SJCRH30 (cell line): ENCODE measurements at places on chromosomes 5 and 9. TPM values are rescaled to one million over a fixed set of nuclear protein-coding genes. Genes with fewer than 3 reads are reported as not detected.
A peak's percentile ranks its signal among the peaks of the same experiment; 100 is the strongest.

The INSYN2B gene
- 0.05 and 0.14 TPM in 2 replicates for total RNA-seq

GRCh38 chr9:95297316-95297715, 20.2 kb downstream of the FANCC start:
- no peak for DNase-seq

- peak; percentile 73 for DNase-seq
Observed at GRCh38 chr9:100098046-100098886, 534 bp downstream of the ERP44 start.

- no peak for DNase-seq
Observed at GRCh38 chr5:38297830-38298608, 39.7 kb downstream of the EGFLAM start.

DNA sequence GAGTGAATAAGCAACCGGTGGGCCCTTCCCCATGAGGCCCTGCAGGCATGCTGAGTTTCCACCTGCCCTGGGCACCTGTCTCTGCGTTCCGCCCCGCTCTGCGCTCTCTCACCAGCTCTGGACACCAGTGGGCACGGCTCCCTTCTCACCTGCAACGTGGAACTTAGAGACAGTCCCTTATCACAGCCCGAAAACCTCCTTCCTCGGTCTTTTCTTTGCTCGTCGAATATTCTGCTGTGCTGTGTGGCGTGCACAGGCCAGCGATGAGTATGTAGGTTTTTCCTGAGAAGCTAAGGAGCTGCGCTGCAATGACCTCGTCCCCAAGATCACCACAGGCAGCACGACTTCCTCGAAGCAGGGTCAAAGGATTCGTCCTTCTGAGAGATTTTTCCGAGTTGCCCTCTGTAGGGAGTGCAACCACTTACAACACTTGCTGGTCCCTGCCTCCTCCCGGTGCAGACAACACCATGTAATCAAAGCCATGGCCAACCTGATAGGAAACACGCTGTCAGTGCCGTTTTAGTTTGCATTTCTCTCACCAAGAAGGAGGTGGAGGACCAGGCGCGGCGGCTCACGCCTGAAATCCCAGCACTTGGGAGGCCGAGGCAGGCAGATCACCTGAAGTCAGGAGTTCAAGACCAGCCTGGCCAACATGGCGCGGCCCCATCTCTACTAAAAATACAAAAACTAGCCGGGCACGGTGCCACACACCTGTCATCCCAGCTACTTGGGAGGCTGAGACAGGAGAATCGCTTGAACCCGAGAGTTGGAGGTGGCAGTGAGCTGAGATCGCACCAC, 27.2 kb upstream of the NOTCH1 start:
- DNase-seq = no peak
